SK-N-SH (cell line): ENCODE measurements at places on chromosomes 7 and 10. TPM values are rescaled to one million over a fixed set of nuclear protein-coding genes. Genes with fewer than 3 reads are reported as not detected.

The NODAL gene
- not detected in 2 replicates for polyA plus RNA-seq

The SUGCT gene
- 41.4 and 53.7 TPM in 2 replicates for polyA plus RNA-seq

The IGFBP3 gene
- 51.2 and 80.3 TPM in 2 replicates for polyA plus RNA-seq

GRCh38 chr7:127391591-127392181, 822 bp downstream of the ZNF800 start:
- no peaks in the 10 kb centered on the region for H3K27me3 ChIP-seq
- H3K4me3 ChIP-seq, result peak overlapping the region; percentile 98
- DNase-seq, result no peak
- peak overlapping the region; percentile 90 for H3K27ac ChIP-seq

- H3K4me3 ChIP-seq, result no peak overlapping the region
- no peaks in the 10 kb centered on the region for H3K27me3 ChIP-seq
- H3K27ac ChIP-seq, result no peak overlapping the region
- H3K36me3 ChIP-seq, result no peaks in the 10 kb centered on the region
Measured at GRCh38 chr7:81213394-81213793, 294.5 kb upstream of the SEMA3C start.

- DNase-seq, result no peak
- H3K4me1 ChIP-seq, result no peaks in the 10 kb centered on the region
- no peaks in the 10 kb centered on the region for H3K27me3 ChIP-seq
- no peak overlapping the region for H3K4me3 ChIP-seq
- H3K36me3 ChIP-seq, result no peaks in the 10 kb centered on the region
Measured at GRCh38 chr10:87575851-87576250, 71.2 kb downstream of the MINPP1 start.

- no peaks in the 10 kb centered on the region for H3K36me3 ChIP-seq
- H3K4me3 ChIP-seq, result no peak overlapping the region
- no peak overlapping the region for H3K27ac ChIP-seq
Measured at GRCh38 chr10:96764425-96765060, 44.2 kb upstream of the PIK3AP1 start.

- no peaks in the 10 kb centered on the region for H3K36me3 ChIP-seq
- no peak for DNase-seq
- H3K4me3 ChIP-seq, result no peak overlapping the region
- no peaks in the 10 kb centered on the region for H3K27me3 ChIP-seq
Measured at GRCh38 chr10:50522908-50523307, 100.8 kb downstream of the SGMS1 start.

DNA sequence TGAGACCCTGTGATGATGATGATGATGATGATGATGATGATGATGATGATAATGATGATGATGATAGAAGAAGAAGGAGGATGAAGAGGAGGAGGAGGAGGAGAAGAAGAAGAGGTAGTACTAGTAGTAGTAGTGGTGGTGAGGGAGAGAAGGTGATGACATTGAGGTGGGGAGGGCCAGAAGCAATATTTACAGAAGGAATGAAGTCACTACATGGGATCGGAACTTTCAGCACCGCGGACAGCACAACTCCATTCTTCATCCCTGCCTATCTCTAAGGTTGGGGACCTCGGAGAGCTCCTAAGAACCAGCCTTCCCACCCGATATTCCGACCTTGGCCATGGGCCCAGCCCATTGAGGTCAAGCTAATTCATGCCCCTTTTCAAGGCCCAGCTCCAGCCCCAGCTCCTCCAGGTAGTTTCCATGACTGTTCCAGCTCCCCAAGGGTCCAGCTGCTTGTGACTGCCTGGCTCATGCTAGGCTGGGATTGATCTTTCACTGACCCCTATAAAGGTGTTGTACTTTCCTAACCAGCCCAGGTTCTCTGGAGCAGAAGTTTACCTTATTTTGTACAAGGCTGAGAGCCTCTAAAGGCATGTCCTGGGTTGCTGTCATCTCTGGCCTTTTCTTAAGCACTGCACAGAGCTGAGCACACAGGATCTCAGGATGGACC, 10.3 kb downstream of the CRHR2 start:
- DNase-seq, result no peak
- no peaks in the 10 kb centered on the region for H3K36me3 ChIP-seq
- no peak overlapping the region for H3K4me3 ChIP-seq
- peaks cover 7% of the 10 kb centered on the region for H3K4me1 ChIP-seq
- H3K27me3 ChIP-seq, result peaks cover 10% of the 10 kb centered on the region; the same call in 1 of the 2 replicates

GRCh38 chr10:22753786-22754185, 39.4 kb upstream of the PIP4K2A start:
- no peak for DNase-seq
- H3K4me1 ChIP-seq, result no peaks in the 10 kb centered on the region
- H3K27ac ChIP-seq, result no peak overlapping the region
- no peaks in the 10 kb centered on the region for H3K27me3 ChIP-seq
- H3K4me3 ChIP-seq, result no peak overlapping the region

GRCh38 chr10:16995867-16996529, 133.6 kb downstream of the CUBN start:
- H3K4me3 ChIP-seq, result no peak overlapping the region
- H3K27ac ChIP-seq, result peak overlapping the region; percentile 87
- peaks cover 22% of the 10 kb centered on the region for H3K4me1 ChIP-seq
- H3K27me3 ChIP-seq, result no peaks in the 10 kb centered on the region
